ENCODE measurements at places on chromosomes 1 and 21.

DNA sequence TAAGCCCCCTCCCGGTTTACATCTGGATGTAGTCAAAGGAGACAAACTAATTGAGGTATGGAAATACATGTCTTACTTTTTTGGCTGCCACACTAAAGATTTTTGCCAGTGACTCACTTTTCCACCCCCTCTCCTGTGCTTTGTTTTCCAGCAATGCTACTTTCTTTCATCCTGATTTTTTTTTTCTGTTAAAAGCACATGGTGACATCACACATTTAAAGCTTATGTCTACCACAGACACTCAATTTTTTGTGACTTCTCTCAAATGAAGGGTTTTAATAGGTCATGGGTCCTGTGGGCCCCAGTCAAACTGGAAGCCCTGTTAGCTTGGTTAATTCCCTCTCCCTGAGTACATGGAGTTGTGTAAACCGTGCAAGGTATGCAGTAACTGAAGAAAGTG, 2.2 kb downstream of the PPP1R8 start:
- DNase-seq, result no peak

DNA sequence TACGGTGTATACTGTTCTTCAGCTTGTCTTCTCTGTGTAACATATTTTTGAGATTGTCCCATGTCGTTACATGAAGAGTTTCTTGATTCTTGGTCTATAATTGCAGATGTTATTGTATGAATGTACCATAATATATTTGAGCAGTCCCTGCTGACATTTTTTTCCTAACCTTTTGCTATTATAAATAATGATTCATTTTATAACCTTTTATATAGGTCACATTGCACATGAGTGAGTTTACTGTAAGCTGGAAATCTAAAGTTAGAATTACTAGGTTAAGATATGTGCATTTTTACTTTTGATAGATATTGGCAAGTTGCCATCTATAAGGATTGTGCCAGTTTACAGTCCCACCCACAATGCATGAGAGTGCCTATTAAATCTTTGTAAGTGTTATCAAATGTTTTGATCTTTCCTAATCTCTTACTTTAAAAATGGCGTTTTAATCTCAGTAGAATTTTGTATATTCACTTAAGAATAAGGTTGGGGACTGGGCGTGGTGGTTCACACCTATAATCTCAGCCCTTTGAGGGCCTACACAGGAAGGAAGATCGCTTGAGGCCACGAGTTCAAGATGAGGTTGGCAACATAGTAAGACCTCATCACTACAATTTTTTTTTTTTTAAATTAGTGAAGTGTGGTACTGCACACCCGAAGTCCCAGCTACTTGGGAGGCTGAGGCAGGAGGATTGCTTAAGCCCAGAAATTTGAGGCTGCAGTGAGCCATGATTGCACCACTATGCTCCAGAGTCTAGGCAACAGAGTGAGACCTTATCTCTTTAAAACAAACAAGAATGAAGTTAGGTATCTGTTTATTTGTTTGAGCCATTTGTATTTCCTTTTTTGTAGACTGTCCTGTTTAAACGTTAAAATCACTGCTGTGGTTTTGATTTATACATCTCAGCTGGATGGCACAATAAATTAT, 36.5 kb downstream of the ZMYM1 start:
- no peak for DNase-seq

- DNase-seq, result no peak
These were observed 2.2 kb upstream of the CRABP2 start for GRCh38 chr1:156707417-156708217.

- no peak for DNase-seq
These were observed 43.4 kb downstream of the KIF1B start for GRCh38 chr1:10253755-10254154.

GRCh38 chr1:38006008-38006828, 904 bp upstream of the FHL3 start:
- no peak for DNase-seq

- DNase-seq, result no peak
These were observed 3.4 kb upstream of the CDCP2 start for GRCh38 chr1:54156201-54156600.

DNA sequence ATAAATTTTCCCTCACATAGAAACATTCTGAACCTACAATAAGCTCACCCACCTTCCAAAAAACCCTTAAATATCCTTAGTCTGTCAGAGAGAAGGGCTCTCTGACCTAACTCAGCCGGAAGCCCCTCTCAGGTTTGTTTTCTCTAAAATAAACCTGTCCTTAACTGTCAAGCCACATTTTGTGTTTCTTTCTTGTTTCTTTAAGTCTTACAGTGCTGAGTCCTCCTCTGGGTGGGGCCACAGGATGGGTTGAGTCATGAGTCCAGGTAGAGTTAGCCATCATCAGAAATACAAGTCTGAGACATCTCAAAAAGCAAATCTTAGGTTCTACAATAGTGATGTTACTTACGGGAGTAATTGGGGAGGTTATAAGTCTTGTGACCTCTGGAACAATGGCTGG, 26.4 kb upstream of the SLC2A5 start:
- DNase-seq, result no peak

DNA sequence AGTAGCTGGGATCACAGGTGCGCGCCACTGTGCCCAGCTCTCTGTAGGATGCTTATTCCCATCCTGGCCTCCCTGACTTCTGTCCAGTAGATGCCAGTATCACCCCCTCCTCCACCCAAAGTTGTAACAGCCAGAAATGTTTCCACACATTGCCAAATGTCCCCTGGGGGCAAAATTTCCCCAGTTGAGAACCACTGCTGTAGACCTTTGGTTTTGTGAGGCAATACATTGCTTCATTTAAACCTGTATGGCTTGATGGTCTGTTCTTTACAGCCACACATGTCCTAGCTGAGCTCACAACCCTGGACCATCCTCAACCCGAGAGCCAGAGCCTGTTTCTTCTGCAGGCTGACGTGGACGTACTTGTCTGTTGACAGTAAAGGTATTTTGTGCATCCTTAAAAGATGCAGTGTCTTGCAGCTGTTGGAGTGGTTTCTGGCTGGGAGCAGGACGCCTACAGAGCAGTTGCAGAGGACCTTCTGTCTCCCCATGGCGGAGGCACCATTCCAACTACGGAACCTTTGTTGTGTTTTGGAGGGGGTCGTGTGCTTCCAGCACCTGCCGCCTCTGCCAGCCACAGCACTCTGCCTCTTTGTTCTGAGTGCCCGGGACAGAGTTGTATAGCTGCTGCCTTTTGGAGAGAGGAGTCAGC, 26.6 kb downstream of the DOP1B start:
- no peak for DNase-seq

GRCh38 chr1:81237473-81238089, 563.2 kb upstream of the ADGRL2 start:
- DNase-seq, result no peak

GRCh38 chr1:12177156-12177998, 10.6 kb downstream of the TNFRSF1B start:
- DNase-seq, result no peak

DNA sequence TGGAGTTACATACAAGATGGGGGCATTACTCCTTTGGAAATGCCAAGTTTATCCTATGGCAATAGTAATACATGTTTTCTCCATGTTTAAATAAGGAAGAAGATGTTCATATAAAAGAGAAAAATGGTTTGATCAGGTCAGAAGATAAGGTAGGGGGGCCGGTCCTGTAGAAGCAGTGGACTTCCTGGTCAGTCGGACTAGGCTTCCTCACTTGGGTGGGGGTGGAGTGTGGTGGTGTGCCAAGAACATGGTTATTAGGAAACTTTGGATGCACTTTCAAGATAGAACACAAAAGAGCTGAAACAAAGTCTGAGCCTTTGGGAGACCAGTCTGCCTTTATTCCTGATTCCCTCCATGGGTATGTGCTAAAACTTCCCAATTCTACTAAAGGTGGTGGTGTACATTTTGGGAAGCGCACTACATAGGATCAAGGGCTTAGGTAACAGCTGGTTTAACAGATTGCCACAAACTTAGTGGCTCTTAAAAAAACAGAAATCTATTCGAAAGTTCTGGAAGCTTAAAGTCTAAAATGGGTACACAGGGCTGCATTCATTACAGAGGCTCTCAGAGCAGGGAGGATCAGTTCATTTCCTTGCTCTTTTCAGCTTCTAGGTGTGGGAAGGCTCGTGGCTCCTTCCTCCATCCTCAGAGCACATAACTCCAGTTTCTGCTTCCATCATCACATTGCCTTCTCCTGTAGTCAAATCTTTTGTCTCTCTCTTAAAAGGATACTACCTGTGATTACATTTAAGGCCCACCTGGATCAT, 64.6 kb downstream of the KDM1A start:
- DNase-seq, result no peak

- no peak for DNase-seq
These were observed 7.4 kb downstream of the FOXD3 start for GRCh38 chr1:63329621-63330330.

- DNase-seq, result no peak
These were observed 2.9 kb downstream of the CD164L2 start for GRCh38 chr1:27380224-27380623.

DNA sequence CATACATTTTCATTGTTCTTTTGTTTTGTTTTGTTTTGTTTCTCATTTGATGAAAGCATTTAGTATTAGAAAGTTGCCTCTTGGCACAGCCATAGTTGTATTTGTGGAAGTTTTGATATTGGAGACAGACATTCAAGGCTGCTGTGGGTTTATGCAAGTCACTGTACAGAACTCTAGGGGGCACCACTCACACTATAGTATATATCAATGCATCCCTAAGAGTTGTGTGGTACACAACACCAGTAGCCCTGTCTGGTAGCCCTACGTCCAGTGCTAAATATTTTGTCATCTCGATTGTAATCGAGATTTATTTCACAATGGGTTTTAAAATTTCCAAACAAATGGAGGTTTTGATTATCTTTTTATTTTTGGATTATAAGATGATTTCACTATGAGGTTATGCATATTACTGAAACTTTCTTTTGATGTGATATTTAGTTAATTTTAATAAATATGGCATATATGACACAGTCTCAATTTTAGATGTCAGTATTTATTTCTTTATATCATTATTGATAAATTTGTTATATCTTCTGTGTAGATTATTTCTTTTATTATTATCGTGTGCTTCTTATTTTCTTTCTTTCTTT, 112.2 kb downstream of the NR5A2 start:
- no peak for DNase-seq

DNA sequence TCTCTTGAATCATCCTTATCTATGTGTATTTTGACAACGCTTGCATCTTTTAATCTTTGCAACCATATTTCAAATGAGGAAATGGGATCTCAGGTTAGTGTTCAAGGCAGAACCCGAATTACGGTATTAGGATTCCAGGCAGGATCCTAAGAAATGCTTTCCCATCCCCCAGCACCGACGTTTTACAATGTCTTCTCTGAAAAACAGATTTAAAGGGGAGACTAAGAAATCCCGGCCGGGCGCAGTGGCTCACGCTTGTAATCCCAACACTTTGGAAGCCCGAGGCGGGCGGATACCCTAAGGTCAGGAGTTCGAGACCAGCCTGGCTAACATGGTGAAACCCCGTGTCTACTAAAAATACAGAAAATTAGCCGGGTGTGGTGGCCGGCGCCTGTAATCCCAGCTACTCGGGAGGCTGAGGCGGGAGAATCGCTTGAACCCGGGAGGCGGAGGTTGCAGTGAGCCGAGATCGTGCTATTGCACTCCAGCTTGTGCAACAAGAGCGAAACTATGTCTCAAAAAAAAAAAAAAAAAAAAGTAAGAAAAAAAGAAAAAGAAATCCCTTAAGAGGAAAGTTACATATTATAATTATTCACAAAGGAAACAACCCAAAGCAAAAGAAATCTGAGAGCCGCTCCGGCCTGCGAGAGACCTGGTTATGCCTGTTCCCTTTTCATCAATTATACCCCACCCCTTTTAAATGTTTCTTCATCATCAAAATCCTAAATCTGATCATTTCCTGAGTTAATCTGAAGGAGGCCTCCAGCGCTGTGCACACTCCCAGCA, 801 bp upstream of the GORAB start:
- no peak for DNase-seq

- no peak for DNase-seq
These were observed 486 bp upstream of the KCNA3 start for GRCh38 chr1:110675060-110675791.

GRCh38 chr21:45739218-45740087, 95.9 kb downstream of the PCBP3 start:
- no peak for DNase-seq

DNA sequence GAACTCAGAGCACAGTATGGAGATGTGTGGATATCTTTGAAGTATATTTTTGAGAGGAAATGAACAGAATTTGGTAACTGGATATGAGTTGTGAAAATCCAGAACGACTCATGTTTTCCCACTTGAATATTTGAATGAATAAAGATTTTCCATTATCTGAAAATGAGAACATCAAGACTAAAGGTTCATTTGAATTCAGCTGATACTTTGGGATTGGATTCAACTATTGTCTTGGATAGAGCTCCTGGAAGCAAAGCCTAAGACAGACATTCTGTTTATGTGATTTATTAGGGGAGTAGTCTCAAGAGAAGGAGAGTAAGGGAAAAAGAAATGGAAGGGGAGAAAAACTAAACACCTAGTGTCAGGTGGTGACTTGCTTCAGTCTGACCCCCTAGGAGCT, 256.0 kb upstream of the LYPLAL1 start:
- DNase-seq, result no peak

DNA sequence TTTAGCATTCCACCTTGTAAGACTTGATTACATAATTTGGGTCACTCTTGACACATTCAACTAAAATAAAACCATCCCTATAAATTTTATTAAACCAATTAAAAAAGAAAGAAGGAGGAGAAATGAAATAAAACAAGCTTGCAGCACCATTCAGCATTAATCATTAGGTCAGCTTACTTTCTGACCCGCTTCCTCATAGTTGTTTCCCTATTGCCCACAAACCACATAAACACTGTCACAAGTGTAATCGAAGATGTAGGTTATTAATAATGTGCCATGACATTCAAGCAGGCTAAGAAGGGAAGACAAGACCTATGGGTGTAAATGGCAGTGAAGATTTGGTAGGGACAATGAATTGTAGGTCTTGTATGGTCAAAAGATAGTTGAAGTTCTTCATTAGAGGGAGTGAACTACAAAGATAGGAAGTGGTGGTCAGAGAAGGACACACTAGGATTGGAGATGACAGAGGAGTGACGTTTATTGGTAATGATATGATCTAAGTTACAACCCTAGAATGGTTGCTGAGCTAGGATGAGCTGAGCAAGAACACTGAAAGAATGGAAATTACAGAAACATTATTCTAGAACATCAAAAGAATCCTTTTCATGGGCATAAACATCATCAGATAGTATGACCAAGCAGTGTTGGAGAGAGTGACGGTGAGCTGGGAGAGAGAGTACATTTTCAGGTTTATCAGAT, 231.5 kb downstream of the KCNT2 start:
- no peak for DNase-seq

DNA sequence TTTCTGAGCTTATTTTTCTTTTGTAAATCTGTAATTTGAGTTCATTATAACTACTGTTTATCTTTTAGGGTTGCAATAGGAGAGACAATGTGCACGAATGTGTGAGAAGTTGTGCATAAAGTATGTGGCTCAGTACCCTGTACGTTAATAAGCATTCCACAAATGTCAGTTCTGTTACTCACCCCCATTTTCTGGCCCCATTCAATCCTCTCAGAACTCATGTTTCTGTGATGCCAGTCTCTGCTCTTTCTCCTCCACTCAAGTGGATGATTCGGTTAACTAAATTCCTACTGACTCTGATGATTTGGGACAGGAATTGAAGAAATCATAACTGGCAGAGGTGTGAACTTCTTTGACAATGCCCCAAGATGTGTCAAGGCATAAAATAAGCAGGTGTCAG, 10.2 kb upstream of the DMRTB1 start:
- DNase-seq, result no peak

Data from NCI-H1417 treated with DMSO at 0.1 percent for 48 hours (cell line).